Glomerular endothelial cell (primary cell): ENCODE measurements at places on chromosomes 16 and 17. TPM values are rescaled to one million over a fixed set of nuclear protein-coding genes. Genes with fewer than 3 reads are reported as not detected.

Gene TUBD1
- total RNA-seq: 5.0 and 5.9 TPM in 2 replicates

Gene PRR14
- 22.4 and 38.1 TPM in 2 replicates for total RNA-seq

Gene ZPBP2
- total RNA-seq: not detected in 2 replicates

Gene IRX5
- 3.1 and 3.2 TPM in 2 replicates for total RNA-seq

Gene GRAPL
- total RNA-seq: 5.7 and 58.6 TPM in 2 replicates

Gene NAGS
- total RNA-seq: 1.8 and 4.6 TPM in 2 replicates

Gene NXPH3
- 0.63 and 3.9 TPM in 2 replicates for total RNA-seq

Gene CORO7
- total RNA-seq: 79.0 and 96.6 TPM in 2 replicates

Gene MYH13
- total RNA-seq: not detected in 2 replicates

- DNase-seq: no peak
Measured at GRCh38 chr17:45961206-45961605, 37.8 kb upstream of the STH start.

GRCh38 chr17:49388290-49388640, 26.2 kb upstream of the ZNF652 start:
- no peak for DNase-seq

DNA sequence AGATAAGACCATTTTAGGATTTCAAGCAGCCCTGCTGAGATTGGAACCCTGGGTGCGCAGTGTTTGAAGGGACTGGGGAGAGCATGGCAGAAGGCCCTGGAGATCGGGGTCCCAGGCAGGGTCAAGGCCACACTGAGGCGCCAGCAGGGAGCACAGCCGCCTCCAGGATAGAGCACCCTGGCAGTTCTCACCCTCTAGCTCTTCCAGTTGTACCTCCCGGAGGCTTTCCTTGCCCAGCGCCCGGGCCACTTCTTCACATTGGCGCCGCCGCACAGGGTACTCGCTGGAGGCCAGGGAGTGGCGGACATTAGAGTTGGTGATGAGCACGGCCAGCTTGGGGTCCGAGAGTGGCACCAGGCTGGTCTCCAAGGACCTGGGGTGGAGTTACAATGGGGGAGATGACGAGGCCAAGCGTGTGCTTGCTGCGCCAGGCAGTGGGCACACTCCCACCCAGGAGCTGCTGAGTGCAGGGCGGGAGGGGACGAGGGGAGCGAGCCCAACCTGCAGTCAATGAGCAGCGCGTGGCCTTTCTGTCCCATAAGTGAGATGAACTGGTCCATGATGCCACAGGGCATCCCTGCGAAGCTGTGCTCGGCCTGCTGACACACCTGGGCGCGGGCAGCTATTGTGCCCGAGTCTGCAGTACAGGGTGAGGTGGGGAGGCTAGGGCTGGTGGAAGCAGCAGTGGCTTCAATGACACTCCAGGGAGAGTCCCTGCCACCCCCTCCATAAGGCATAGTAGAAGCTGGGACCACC, 2.3 kb downstream of the GALK1 start:
- no peak for DNase-seq

DNA sequence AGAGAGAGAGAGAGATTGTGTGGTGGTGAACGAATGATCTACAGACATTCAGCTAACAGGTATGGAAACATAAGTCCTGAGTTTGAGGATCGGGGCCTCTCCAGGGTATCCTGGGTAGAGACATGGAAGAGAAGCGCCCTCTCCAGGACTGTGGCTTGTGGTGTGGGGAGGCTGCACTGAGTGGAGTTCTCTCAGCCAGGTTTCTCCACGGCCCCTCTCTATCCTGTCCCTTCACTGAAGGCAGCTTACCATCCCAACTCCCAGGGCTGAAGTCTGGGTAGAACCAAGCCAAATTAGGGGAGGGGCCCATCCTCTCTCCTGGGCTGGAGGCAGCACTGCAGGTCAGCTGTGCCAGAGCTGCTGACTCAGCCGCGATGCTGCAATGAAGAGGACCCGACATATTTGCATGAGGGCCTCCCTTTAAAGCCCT, 6.2 kb downstream of the C1QL1 start:
- no peak for DNase-seq

GRCh38 chr17:47230864-47231263, 21.7 kb downstream of the MYL4 start:
- no peak for DNase-seq

GRCh38 chr16:8887952-8888560, 5.9 kb downstream of the LITAFD start:
- no peak for DNase-seq

DNA sequence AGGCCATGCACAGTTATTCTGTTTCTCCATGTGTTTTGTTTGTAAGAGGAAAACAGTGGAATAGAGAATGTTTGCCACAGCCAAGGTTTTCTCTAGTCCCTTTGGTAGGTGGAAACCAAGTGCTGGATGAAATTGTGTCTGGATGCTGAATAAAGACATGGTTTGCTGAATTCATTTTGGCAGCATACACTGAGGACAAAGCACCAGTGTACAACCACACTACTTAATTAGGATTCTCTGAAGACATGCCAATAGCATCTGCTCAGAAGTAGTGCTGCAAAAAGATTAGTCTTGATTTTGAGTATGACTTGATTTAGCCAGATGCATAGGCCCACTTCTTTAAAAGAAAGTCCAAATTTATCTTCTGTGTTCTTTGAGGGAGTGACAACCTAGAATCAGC, 230.5 kb upstream of the CACNG5 start:
- DNase-seq: no peak

DNA sequence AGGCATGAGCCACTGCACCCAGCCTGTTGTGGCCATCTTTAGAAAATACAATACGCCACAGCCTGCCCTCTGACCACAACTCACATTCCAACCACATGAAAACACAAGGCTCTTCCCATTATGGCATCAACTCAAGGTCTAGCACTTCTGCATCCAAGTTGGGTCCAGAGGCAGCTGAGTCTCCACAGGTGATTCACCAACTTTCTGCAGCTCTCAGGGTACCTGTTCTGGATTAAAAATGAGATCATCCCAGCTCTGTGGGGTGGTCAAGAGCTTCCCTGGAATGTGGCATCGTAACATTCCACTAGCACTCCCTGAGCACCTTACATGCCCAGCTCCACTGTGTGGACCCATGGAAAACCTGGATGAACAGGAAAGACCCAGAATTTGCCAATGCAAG, 9.9 kb upstream of the GUCY2D start:
- DNase-seq: no peak

DNA sequence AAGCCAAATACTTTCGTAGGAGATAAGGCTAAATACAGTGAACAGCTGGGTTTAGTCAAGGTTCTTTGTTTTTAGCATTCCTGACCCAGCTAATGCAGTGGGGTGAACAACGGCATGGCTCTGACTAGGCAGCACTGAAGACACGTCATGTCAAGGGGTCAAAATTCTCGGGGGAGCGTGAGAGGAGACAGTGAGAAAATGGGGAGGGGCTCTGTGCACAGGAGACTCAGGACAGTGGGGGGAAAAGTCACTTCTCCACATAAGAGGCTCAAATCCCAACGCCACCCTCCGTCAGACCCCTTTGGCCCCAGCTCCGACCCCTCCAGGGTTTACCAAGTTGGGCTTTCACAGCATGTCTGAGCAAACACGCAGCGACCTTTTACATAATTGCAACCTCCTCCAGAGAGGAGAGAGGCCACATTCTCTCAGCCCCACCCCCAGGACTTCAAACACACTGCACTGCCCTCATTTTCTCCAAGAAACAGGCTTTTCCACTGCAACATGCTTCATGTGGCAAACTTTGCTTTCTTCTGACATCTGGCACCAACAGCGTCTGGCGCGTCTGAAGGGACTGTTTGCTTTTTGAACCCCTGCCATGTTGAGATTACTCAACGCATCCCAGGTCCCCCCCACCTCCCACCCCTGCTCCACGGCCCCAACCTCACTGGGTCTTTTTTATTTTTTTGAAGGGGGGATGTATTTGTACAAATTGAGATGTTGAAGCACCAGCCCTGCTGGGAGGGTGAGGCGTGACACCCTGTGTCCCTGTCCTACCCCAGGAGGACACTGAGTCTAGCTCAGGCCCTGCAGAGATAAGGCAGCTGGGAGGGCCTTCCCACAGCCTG, 30.0 kb downstream of the AXIN2 start:
- DNase-seq: no peak

- DNase-seq: no peak
Measured at GRCh38 chr16:11819798-11820197, 22.7 kb upstream of the ZC3H7A start.

GRCh38 chr16:30786936-30787612, at the start of gene ZNF629:
TSS of gene ZNF629 (minus strand) at chr16:30787205. CDS start at chr16:30784482, 2,723 bp downstream.
- no peak for DNase-seq

DNA sequence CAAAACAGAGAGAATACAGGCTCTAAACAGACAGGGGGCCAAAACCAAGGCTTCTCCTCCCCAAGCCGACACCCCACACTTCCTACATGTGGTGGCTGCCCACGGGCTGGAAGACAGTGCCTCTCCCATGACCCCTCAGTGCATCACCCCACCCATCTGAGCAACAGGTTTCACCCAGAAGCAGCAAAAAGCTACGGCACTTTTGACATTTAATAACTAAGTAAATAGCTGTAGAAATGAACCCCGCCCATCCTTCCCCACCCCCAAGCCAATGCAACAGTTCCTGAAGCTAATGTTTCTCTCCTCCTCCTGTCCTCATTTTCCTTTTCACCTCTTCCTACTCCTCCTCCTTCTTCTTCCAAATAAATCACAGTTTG, 9.9 kb upstream of the SOX9 start:
- DNase-seq: no peak

DNA sequence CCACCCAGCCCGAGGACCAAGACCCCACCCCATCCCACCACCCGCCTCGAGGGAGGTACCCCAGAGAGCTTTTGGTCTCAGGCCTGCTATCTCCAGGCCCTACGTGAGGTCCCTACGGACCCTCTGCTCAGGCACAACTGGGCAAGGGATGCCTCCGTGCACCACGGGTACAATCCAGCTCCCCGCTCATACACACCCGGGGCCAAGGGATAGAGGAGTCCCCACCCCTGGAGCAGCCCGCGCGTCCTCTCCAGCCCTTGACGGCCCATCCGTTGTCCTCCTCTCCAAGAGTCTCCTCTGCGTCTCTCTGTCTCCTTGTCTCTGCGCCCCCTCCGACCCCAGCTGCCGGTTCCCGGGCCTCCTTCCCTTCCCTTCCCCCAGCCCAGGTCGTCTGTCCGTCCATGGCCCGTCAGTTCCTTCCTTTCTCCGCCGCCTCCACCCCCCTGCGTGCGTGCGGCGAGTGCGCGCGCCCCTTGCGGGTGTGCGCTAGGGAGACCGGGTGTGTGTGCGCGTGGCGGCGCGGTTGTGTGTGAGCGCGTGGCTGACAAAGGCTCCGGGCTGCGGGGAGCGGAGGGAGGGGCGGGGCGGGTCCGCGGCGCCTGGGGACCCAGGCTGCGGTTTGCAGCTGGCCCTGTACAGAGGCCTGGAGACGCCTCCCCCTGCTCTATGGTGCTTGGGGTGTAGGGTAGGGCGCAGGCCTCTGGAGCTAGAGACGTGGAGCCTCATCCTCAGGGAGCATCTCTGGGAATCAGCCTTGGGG, 930 bp downstream of the SPNS2 start:
- DNase-seq: no peak

DNA sequence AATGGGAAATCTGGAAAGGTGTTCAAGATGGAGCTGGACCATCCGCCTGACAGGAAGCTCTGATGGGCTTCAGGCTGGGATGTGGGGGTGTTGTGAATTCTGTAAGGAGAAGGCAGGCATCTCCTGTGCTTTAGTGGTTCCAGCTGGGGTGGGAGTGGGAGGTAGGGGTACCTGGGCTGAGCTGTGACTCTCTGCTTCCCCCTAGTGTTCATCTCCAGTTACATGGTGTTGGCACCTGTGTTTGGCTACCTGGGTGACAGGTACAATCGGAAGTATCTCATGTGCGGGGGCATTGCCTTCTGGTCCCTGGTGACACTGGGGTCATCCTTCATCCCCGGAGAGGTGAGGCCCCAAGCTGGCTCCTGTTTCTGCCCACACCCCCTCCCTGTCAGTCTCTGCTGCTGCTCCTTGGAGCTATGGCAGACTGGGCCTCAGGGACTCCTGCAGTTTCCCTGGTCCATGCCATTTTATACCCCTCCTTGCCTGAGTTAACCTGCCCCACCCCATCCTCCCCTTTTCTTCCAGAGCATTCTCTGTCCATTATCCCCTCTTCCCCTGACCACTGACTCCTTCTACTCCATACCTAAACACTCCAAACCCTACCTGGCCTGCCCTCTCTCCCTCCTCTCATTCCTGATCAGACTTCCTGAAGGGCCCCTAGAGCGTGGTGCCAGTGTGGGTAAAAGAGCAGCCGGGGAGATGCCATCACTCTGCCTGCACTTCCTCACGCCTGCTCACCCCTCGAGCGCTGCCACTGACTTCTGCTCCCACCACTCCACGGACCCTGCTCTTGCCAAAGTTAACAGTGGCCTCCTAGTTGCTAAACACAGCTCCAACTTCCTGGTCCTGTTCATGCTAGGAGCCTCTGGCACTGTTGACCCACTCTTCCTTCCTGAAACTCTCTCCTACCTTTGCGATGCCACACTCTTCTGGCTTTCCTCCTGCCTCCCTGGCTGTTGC, 3.4 kb downstream of the SPNS1 start:
- no peak for DNase-seq

GRCh38 chr17:55433029-55433628, 11.5 kb upstream of the MMD start:
- DNase-seq: no peak

GRCh38 chr17:82031885-82032627, 578 bp downstream of the RAC3 start:
- no peak for DNase-seq

GRCh38 chr17:9760266-9760665, 31.1 kb downstream of the DHRS7C start:
- no peak for DNase-seq

- no peak for DNase-seq
Measured at GRCh38 chr17:27352448-27353032, 58.6 kb downstream of the WSB1 start.

- no peak for DNase-seq
Measured at GRCh38 chr16:84570739-84571403, 47.0 kb downstream of the COTL1 start.

DNA sequence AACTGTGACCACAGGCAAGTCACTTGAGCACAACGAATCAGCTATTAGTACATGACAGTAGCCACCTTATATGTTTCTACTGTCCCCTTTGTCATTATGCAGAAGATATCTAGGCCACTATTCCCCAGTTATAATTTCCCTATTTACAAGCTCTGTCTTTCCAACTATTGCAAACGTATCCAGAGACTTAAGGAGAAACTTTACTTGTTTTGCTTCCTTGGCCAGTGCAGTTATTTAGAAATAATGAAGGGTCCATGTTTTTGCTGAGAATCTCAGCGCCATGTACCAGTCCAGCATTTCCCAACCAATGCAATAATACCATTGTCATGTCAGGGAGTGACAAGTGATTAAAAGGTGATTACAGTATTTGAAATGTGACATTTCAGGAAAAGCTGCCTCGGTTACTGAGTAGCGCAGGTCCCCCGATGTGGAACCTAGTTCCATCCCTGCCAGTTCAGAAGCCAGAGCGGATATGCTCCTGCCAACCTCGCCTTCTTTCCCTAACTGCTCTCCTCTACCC, 743 bp downstream of the ZNF624 start:
- peak; percentile 2 for DNase-seq

- DNase-seq: no peak
Measured at GRCh38 chr17:38906460-38907228, 18.8 kb upstream of the LASP1NB start.

GRCh38 chr17:74860872-74861661, 1.4 kb upstream of the GRIN2C start:
- no peak for DNase-seq

- DNase-seq: peak; percentile 81
Measured at GRCh38 chr17:50867363-50868139, 1.4 kb upstream of the TOB1 start.

GRCh38 chr16:81816793-81817210, 37.7 kb downstream of the PLCG2 start:
- no peak for DNase-seq
